ENCODE measurements at places on chromosomes 3 and 15. TPM values are rescaled to one million over a fixed set of nuclear protein-coding genes. Genes with fewer than 3 reads are reported as not detected.

DNA sequence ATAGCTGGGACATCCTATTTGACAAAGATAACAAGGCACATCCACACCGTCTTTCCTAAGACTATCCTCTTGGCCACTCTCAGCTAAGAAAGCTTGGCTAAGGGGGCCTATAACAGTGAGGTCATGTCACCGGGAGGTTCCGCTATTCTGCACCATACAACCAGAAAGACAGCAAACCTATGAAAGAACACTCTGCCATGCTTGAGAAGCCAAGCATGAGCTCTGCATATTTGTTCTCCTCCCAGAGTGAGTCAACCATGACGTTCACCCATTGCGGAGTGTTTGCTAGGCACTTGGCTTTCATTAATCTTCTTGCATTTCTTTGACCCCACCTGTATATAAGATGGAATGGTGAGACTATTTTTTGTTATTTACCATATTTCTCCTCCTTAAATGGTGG lies 141.2 kb downstream of the GMNC start:
- no peaks in the 10 kb centered on the region for H3K36me3 ChIP-seq
- H3K4me1 ChIP-seq, result no peaks in the 10 kb centered on the region
- no peak for DNase-seq
- H3K4me3 ChIP-seq, result no peak overlapping the region

DNA sequence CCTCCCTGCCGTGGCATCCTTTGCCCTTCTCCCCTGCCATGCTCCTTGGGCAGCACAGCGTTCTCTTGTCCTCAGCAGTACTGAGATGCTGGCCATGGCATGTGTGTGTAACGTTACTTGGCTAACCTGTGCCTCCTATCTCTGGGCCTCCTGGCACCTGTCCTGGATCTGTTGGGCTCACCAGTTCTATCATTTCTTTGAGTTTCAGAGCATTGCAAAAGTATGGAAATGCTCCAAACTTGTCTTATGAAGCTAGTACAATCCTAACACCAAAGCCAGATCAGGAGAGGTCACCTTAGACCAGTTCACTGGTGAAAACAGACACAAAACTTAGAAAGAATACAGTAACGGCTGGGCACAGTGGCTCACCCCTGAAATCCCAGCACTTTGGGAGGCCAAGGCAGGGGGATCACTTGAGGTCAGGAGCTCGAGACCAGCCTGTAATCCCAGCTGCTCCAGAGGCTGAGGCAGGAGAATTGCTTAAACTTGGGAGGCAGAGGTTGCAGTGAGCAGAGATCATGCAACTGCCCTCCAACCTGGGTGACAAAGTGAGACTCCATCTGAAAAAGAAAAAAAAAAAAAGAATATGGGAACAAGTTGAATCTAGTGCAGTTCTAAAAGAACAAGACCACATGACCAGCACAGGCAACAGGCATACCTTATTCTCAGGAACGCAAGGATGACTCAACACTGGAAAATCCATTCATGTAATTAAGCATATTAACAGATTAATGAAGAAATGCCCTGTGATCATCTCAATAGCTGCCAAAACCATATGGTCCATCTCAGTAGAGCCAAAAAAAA lies 62.4 kb upstream of the TRPM1 start:
- no peak overlapping the region for H3K27ac ChIP-seq
- no peaks in the 10 kb centered on the region for H3K4me1 ChIP-seq
- no peak overlapping the region for H3K4me3 ChIP-seq
- H3K36me3 ChIP-seq, result no peaks in the 10 kb centered on the region

DNA sequence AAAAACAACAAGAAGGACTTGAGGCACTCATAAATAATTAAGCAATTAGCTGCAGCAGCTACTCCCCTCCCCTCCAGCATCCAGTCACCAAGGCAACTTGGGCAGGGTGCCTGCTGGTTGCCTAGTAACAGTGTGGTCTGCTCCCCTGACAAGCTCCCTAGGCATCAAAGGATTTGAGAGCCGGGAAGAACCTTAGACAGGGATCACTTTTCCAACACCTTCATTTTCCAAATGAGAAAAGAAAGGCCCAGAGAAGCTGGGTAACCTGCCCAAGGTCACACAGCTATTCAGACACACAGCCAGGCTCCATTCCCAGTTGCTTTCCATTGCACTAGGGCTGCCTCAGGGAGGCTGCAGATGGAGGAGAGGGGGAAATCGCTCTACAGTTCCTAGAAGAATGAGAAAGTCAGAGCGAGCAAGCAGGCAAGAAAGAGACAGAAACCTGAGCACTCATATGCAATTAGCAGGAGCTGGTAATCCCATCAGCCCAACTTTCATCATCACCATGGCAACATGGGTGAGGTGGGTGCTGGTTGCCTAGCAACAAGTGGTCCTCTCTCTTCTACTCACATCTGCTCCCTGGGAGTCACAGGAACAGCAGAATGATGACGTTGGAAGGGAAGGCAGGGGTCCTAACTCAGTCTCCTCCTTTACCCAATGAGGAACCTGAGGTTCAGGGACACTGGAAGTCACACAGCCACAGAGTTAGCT lies 3.6 kb upstream of the EIF4E3 start:
- peak; percentile 62 for DNase-seq
- no peak overlapping the region for H3K4me3 ChIP-seq
- no peaks in the 10 kb centered on the region for H3K27me3 ChIP-seq
- no peak overlapping the region for H3K27ac ChIP-seq
- H3K36me3 ChIP-seq, result no peaks in the 10 kb centered on the region
- H3K4me1 ChIP-seq, result peaks cover 2% of the 10 kb centered on the region

- no peak for DNase-seq
- H3K27ac ChIP-seq, result no peak overlapping the region
- H3K4me3 ChIP-seq, result no peak overlapping the region
- H3K4me1 ChIP-seq, result peaks cover 12% of the 10 kb centered on the region
- no peaks in the 10 kb centered on the region for H3K27me3 ChIP-seq
- no peaks in the 10 kb centered on the region for H3K36me3 ChIP-seq
Measured at GRCh38 chr15:66646308-66646707, 55.7 kb upstream of the SMAD6 start.

GRCh38 chr15:96756146-96756545 lies 425.6 kb downstream of the NR2F2 start:
- no peak overlapping the region for H3K4me3 ChIP-seq
- H3K4me1 ChIP-seq, result no peaks in the 10 kb centered on the region
- H3K27me3 ChIP-seq, result no peaks in the 10 kb centered on the region

DNA sequence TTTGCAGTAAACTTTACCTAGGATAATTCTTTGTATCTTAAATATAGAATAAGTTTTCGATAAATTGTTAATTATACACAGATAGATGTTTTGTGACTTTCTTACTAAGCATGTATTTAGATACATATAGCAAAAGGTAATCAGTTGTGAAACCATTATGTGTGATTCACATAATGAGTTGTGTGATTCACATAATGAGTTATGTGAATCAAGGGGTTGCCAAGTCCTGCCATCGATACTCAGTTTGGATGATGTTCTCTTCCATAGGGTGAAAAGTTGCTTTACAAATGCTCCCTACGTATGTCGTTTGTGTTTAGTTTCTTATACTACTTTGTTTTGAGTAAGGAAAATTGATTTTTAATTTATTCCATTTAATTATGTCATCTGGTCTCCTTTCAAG lies 682.1 kb downstream of the MECOM start:
- no peak for DNase-seq
- peaks cover 2% of the 10 kb centered on the region for H3K4me1 ChIP-seq
- H3K36me3 ChIP-seq, result no peaks in the 10 kb centered on the region
- no peaks in the 10 kb centered on the region for H3K27me3 ChIP-seq

DNA sequence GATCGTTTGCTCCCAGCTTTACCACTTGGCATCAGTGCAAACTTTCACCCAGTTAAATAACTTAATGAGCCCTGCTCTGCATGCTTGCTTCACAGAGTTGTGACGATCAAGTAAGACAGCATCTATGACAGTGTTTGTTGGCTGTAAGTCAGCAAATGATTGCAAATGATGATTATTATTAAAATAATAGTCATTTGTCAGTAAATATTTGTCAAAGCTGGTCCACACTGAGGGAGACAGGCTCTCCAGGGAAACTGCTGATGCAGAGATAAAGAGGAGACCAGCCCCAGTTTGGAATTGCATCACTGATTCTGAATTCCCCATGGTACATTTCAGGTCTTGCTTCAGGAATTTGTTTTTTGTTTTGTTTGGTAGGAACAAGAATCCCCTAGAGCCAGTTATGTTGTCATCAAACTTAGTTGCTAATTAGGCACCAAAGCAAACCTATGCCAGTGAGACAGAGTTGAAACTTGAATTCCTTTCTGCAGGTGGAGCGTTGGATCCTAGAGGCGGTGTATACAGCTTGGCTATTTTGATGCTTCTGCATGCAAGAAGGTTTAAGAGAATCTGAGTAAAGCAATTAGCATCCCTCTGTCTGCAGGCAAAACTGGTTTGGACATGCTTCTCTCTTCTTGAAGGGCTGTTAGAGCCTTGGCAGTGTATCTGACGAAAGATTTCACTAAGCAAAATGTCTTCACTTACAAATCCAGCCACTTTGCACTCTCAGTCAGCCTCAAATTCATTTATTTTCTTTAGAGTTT lies 338.6 kb upstream of the TPRG1 start:
- no peaks in the 10 kb centered on the region for H3K27me3 ChIP-seq
- no peak overlapping the region for H3K4me3 ChIP-seq
- H3K36me3 ChIP-seq, result no peaks in the 10 kb centered on the region
- DNase-seq, result no peak
- H3K27ac ChIP-seq, result peak overlapping the region; percentile 17

GRCh38 chr3:63764511-63764910 lies 54.6 kb upstream of the C3orf49 start:
- DNase-seq, result no peak
- H3K27ac ChIP-seq, result no peak overlapping the region
- no peaks in the 10 kb centered on the region for H3K27me3 ChIP-seq
- H3K36me3 ChIP-seq, result no peaks in the 10 kb centered on the region
- H3K4me3 ChIP-seq, result no peak overlapping the region
- H3K4me1 ChIP-seq, result no peaks in the 10 kb centered on the region

DNA sequence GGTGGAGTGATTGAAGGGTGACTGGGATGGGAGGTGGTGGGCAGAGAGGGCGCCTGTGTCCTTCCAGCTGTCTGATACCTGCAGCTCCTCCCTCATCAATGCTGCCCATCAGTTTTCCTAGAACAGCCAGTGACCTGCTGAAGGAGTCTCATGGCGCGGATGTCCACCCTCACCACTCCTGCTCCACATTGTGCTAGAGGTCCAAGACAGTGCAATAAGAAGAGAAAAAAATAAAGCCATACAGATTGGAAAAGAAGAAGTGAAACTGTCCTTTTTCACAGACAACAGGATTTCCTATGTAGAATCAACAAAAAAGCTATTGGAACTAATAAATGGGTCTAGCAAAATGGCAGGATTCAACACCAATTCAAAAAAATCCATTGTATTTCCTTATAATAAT lies 7.4 kb downstream of the ZDHHC19 start:
- DNase-seq, result no peak
- no peak overlapping the region for H3K4me3 ChIP-seq
- H3K27me3 ChIP-seq, result no peaks in the 10 kb centered on the region
- H3K4me1 ChIP-seq, result no peaks in the 10 kb centered on the region
- no peaks in the 10 kb centered on the region for H3K36me3 ChIP-seq

DNA sequence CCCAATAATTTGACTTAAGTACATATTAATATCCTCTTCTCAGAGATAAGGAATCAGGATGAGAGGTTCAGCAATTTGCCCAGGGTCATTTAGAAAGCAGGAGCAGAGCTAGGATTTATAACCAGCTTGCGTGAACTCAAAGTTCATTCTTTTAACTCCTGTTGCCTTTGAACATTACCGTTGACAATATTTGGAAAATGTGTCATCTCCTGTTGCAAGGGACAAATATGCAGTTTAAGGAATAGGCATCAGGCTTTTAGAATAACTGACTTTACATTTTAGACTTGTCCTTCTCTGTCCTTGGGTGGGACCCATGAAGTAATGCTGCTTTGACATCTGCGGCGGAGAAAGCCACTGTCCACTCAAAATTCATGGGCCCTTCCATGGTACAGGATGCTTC lies 252.2 kb upstream of the RGMA start:
- no peaks in the 10 kb centered on the region for H3K36me3 ChIP-seq
- no peak for DNase-seq
- no peak overlapping the region for H3K27ac ChIP-seq

GRCh38 chr15:49847423-49848281 lies 226.8 kb downstream of the DTWD1 start:
- no peaks in the 10 kb centered on the region for H3K36me3 ChIP-seq
- no peak overlapping the region for H3K4me3 ChIP-seq
- H3K27ac ChIP-seq, result no peak overlapping the region
- no peaks in the 10 kb centered on the region for H3K4me1 ChIP-seq

- H3K4me1 ChIP-seq, result no peaks in the 10 kb centered on the region
- H3K36me3 ChIP-seq, result no peaks in the 10 kb centered on the region
- no peaks in the 10 kb centered on the region for H3K27me3 ChIP-seq
- DNase-seq, result no peak
- no peak overlapping the region for H3K27ac ChIP-seq
Measured at GRCh38 chr3:110352841-110353604, 718.6 kb upstream of the NECTIN3 start.

DNA sequence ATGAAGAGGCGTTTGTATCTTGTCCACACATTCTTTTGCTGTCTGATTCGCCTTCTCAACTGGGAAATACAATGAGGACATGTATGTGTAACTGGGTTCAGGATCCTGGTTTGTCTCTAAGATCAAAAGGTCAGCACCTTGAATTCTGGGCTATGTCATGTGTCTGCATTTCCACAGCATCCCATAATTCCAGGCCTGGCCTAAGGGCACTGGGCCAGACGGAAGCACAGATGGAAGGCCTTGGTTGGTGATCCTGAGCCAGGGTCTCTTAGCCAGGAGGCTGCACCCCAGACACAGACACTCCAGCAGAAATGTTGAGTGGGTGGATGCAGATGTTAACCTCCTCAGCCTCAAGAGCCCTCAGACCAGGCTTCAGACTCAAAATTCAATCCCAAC lies 23.7 kb upstream of the HERC1 start:
- DNase-seq, result no peak
- no peak overlapping the region for H3K4me3 ChIP-seq
- H3K27ac ChIP-seq, result no peak overlapping the region
- H3K4me1 ChIP-seq, result no peaks in the 10 kb centered on the region
- H3K36me3 ChIP-seq, result no peaks in the 10 kb centered on the region

- H3K27ac ChIP-seq, result no peak overlapping the region
- H3K36me3 ChIP-seq, result no peaks in the 10 kb centered on the region
- H3K4me3 ChIP-seq, result no peak overlapping the region
- peak; percentile 7 for DNase-seq
- peaks cover 9% of the 10 kb centered on the region for H3K4me1 ChIP-seq
Measured at GRCh38 chr3:120443626-120444123, 7.1 kb downstream of the FSTL1 start.

- no peak overlapping the region for H3K27ac ChIP-seq
- no peaks in the 10 kb centered on the region for H3K4me1 ChIP-seq
- H3K27me3 ChIP-seq, result no peaks in the 10 kb centered on the region
- DNase-seq, result no peak
- H3K36me3 ChIP-seq, result no peaks in the 10 kb centered on the region
Measured at GRCh38 chr3:62615258-62615849, 242.0 kb upstream of the FEZF2 start.

- no peak for DNase-seq
- no peaks in the 10 kb centered on the region for H3K36me3 ChIP-seq
- H3K27me3 ChIP-seq, result no peaks in the 10 kb centered on the region
- no peaks in the 10 kb centered on the region for H3K4me1 ChIP-seq
Measured at GRCh38 chr3:181541414-181541813, 170.3 kb upstream of the SOX2 start.

Gene SATB1
- 22.2 TPM for total RNA-seq

Gene RTP1
- not detected for total RNA-seq

Gene AMIGO3
- total RNA-seq, result not detected

Gene SSUH2
- total RNA-seq, result 0.44 TPM

Gene SI
- total RNA-seq, result not detected

Gene CHRNA3
- not detected for total RNA-seq

Measured in kidney (tissue), 22 donors.